ENCODE measurements at places on chromosomes 6 and 20. TPM values are rescaled to one million over a fixed set of nuclear protein-coding genes. Genes with fewer than 3 reads are reported as not detected.

WFDC10B gene
- total RNA-seq: not detected

MTG2 gene
- 25.1 TPM for total RNA-seq

GRCh38 chr6:32462609-32463008 lies 22.9 kb downstream of the HLA-DRA start:
- DNase-seq: no peak

DNA sequence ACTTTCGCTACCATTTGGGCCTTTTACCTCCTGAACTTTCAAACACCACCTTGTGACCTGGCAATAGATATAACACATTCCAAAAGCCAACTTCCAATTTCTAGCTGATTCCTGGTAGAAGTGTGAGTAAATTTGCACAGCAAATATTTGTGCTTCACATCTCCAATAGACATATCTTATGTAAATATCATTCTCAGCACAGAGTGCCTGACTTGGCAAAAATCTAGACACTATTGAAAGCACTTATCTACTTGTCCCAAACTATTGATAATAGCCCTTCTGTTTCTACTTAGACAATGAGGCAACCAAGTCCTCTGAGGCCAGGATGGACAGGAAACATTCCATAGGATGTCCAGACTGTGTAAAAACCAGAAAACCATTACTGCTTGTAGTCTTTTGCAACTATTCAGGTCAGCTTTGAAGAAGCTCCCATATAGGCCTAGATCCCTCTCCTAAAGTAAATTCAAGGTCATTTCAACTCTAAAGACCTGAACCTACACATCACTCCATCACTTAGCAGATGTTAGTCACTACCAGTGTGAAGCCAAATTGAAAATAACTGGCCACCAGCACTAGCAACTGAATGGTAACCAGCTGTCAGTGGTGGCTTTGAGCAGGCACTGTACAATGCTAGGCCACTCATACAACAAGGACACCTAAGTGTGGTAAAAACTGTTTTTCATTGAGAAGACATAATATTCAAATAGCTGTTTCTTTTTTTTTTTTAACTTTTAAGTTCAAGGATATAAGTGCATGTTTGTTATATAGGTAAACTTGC lies 95.3 kb upstream of the RSPO3 start:
- no peak for DNase-seq

DNA sequence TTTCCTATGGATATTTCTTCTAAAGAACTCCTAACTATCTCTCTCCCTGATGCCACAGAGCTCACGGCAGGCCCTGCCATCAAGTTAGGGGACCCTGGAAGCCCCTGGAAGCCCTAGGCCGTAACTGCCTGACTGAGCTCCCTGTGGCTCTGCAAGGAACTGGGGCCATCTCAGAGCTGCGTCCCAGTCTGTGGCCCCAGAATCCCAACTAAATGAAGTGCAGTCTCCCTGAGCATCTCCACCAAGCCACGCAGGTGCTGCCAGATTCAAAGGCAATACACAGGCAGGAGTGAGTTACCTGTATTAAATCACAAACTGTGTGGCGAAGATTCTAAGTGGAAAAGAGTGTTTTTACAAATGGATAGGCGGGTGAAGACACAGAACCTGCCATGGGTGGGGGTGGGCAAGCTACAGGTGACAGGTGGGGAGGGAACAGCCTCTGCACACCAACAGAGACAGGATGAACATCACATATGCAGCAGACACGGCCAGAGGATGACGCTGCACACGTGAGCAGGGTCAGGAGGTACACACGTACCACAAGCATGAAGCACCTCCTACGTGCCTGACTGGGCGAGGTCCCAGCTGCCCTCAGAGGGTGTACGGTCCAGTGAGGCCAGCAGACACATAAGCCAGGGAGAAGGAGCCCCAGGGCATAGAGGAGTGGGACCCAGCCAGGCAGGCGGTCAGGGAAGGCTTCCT lies 358.5 kb downstream of the ZFAND3 start:
- DNase-seq: no peak

DNA sequence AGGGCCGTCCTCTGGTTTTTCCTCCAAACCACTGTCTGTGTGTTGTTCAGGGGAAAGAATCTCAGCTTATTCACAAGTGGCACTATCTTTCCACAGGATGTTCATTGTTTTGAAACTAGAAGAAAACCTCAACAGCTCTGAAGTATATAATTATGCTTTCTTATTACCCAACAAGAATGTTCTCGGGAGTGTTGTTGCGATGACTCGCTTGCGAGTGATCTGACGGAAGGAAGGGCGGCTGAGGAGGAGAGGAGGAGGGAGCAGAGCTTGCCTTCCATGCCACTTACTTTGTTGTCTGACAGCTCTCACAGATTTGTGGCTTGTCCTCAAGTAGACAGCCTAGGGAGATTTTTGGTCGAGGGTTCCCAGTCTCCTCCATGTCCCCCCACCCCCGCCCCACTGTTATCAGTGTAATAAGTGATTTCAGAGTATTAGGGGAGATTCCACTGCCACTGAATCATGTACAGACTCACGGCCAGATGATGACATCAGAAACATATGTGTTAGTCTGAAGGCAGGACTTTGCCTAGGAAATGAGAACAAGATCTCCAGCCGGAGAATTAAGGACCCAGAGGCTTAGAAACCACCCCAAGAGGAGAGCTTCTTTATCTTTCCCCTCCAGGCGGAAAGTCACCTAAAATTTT lies 80.7 kb upstream of the CCN6 start:
- DNase-seq: no peak

Data from H9 (cell line).